Left forelimb (tissue), 1 donor: ENCODE measurements at places on chromosomes 4 and X.

DNA sequence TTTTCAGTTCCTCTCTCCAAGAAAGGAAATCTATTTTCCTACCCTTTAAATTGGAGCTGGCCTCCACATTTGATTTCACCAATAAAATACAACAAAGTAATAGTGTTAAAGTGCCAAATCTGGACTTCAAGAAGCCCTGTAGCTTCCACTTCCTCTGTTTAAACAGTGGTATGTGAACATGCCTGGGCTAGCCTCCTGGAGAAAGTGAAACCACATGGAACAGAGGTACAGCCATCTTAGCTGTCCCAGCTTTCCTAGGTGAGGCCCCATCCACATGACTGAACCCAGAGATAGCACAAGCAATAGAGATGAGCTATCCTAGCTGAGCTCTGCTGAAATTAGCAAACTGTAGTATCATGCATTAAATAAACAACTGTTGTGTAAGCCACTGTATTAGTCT lies 131.8 kb upstream of the VCX start:
- DNase-seq: no peak

GRCh38 chr4:108772402-108772801 lies 9.5 kb upstream of the ETNPPL start:
- DNase-seq: no peak

DNA sequence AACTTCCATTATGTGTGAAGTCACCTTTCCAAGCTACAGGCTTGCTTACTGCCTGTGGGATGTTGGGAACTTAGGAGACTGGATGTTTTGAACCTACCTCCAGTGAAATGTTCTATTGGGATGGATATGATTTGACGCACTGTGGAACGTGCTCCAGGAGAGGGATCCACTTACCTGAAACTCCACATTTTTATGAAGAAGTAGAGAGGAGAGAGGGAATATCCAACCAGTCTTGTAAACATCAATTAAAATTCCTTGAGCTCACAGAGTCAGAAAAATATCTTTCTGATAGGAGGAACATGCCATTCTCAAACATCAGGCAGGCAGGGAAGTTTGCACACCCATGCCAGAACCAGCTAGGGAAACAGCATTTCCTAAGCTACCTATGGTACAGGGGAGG lies 91.1 kb upstream of the MAOA start:
- DNase-seq: no peak

DNA sequence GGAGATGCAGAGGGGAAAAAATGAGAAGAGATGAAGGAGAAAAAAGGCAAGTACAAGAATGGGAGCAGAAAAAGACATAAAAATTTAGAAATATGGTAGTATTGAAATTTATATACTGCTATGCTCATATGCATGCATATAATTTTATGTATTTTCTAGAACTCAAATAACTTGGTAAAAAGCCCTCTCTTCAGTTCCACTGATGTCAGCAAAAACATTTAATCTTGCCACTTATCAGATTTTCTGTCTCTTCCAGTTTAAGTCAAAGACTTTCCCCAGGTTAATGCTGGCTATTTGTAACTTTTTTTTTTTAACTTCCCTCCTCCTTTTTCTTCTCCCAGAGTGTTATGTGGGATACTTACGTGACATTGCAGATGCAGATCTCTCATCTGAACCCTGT lies 617.5 kb upstream of the CPEB2 start:
- DNase-seq: no peak

DNA sequence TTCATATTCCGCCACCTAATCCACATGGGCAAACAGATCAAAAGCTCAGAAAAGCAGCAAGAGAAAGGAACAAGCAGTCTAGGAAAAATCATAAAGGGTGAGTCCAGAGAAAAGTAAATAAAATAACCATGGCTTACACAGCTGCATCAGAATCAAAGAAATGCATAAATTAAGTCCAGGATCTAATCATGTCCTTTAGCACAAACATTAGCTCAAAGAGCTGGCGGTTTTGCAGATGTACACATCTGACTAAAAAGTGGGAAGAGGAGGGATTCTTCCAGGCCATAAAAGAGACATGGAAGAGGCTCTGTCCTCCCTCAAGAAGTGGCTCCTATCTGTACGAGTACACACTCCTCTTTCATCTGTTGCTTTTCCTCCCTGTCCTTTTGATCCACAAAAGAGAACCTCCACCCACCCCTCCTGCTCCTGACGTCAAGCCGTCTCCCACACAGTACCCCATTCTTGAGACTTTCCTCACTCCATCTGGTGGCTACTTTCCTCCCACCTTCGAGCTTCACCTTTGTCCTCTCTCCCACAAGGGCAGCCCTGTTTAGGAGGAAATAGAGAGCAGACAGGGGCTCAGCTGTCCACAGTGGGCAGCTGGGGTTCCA lies 92.5 kb downstream of the RASL11B start:
- DNase-seq: no peak

DNA sequence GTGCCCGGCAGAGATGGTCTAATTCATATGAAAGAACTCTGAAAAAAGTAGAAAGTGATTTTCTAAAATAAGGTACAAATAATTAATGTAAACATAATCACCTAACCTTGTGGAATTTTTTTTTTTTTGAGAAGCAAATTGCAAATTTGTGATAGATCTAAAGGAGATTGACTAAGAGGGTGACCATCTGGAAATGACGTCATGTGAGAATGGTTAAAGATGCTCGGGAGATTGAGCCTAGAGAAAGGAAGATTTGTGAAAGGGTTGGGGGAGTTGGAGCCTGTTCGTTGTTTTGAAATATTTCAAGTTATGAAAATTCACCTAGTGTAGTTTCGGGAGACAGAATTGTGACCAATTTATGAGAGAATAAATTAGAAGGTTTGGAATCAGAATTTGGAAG lies 115.7 kb upstream of the ANK2 start:
- no peak for DNase-seq

DNA sequence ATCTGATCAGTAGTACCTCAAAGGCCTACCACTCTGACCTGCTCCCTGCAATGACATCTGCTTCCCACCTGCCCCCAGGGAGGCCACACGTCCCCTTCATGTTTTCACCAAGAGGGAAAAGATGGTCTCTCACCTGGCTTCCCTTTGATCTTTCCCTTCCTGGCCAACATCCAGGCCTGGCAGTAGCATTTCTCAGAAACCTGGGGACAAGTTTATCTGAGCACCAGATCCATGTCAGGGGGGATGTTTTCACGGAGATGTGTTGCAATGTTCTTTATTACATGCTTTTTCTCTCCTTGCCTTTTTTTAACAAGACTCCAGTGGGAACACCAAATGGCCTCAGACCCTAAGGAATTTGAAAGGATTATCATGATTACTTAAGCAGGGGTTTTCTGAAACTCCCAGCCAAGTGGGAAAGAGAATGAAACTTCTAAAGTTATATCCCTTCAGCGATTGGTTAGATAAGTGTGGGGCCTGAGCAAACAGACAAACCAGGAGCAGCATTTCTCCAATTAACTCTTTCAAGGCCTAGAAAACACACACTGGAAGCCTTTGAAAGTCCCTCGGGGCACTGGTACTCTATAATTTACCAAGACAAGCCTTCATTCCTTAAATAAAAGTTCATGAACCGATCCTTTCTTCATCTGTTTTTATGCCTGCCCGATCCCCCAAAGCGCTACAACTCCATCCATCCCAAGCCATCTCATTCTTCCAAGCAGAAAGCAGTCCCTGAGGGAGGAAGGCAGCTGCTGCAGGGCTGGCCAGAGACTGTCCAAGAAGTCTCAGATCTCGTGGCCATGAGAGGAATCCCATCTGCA lies 94.1 kb downstream of the BCOR start:
- DNase-seq: no peak

GRCh38 chr4:53349091-53349491 lies 16.8 kb downstream of the SCFD2 start:
- no peak for DNase-seq

DNA sequence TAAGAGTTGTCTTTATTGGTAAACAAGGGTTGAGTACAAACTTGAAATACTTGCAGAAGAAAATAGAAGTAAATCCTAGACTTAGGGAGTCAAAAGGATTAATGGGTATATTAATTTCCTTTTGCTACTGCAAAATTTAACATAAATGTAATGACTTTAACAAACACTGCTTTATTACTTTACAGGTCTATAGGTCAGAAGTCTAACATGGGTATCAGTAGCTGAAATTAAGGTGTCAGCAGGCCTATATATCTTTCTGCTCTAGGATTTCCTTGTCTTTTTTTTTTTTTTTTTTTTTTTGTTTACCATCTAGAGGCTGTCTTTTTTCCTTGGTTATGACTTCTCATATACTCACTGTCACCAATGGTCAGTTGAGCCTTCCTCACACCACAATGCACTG lies 220.4 kb downstream of the GRID2 start:
- DNase-seq: no peak

- DNase-seq: no peak
These were observed 96.1 kb downstream of the ARHGAP24 start for GRCh38 chr4:85571008-85571407.

DNA sequence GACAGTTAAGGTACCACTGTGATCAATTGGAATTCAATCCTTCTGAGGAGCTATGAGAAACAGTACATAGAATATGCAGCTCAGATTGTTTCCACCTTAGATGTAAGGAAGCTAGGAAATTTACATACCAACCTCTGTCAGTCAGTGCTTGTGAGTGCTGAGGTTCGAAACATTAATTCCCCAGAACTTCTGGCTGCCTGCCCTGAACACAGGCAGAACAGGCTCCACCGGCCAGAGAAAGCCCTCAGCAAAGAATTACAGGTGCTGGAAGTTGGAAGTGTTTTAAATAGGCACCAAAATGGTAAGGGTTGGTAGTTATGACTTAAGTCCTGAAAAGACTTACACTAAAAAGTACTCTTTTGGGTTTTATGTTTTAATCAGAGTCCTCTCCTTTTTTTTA lies 651.8 kb downstream of the C4orf33 start:
- no peak for DNase-seq

DNA sequence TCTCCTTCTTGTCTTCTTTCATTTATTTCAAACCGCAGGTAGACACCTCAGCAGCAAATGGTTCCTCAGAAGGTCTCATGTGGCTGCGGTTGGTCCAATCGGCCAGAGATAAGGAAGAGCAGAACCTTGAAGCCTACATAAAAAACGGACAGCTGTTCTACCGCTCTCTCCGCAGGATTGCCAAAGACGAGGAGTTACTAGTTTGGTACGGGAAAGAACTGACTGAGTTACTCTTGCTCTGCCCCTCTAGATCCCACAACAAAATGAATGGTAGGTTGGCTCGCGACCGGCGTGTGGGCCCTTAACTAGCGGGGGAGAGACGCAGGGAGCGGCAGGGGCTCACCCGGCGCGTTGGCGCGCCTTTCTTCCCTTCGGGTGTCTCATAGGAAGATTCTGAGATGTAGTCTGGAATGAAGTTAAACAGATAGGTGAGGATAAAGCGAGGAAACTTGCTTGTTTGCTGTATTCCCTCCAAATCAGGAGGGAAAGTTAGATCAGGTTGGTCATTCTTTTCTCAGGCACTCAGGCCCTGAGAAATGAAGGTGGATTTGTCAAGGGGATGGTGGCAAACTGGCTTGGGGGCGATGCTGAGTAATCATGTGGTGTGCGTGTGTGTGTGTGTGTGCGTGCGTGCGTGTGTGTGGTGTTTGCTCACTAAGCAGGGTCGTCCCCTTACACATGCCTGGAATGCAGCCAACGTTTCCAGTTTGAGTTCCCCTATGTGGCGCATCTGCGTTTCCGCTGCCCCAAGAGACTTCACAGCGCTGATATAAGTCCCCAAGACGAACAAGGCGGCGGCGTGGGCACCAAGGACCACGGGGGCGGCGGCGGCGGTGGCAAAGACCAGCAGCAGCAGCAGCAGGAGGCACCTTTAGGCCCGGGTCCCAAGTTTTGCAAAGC lies 4.2 kb downstream of the PRDM8 start:
- DNase-seq: no peak

GRCh38 chr4:77634132-77634785 lies 28.6 kb downstream of the CXCL13 start:
- DNase-seq: no peak

GRCh38 chr4:71162386-71162785 lies 168.9 kb downstream of the DCK start:
- DNase-seq: no peak

DNA sequence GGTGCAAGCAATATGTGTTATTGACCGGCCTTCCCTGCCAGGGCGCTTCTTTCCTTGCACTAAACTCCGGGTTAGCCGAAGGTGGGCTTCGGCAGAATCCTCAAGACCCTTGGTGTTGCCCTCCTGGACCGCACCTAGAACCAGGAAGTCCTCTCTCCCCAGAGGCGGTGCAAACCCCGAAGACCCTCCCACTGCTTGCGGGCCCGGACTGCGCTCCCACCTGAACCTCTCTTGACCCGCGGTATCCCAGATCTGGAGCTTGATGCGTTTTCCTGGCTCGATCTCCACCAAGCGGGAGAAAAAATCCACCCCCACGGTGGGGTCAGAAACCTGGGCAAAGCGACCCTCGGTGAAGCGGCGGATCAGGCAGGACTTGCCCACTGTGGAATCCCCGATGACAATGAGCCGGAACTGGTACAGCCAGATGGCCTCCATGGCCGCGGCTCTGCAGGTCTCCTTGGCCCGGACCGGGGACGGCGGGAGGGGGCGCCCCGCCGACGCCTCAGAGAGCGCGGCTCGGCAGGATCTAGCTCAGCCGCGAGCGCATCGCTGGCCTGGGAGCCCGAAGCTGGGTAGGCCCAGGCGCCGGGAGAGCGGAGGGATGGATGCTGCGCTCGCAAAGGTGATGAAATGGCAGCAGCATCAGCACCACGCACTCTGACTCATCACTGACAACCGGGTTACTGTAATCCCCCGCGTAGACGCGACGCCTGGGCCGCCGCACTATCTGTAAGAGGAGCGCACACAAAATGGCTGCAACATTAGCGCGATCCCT lies at the start of gene RAB39B:
TSS of gene RAB39B (minus strand) at position 638 of the 775 bp plus-strand sequence. CDS start at position 435, 203 bp downstream.
- DNase-seq: peak; percentile 64

DNA sequence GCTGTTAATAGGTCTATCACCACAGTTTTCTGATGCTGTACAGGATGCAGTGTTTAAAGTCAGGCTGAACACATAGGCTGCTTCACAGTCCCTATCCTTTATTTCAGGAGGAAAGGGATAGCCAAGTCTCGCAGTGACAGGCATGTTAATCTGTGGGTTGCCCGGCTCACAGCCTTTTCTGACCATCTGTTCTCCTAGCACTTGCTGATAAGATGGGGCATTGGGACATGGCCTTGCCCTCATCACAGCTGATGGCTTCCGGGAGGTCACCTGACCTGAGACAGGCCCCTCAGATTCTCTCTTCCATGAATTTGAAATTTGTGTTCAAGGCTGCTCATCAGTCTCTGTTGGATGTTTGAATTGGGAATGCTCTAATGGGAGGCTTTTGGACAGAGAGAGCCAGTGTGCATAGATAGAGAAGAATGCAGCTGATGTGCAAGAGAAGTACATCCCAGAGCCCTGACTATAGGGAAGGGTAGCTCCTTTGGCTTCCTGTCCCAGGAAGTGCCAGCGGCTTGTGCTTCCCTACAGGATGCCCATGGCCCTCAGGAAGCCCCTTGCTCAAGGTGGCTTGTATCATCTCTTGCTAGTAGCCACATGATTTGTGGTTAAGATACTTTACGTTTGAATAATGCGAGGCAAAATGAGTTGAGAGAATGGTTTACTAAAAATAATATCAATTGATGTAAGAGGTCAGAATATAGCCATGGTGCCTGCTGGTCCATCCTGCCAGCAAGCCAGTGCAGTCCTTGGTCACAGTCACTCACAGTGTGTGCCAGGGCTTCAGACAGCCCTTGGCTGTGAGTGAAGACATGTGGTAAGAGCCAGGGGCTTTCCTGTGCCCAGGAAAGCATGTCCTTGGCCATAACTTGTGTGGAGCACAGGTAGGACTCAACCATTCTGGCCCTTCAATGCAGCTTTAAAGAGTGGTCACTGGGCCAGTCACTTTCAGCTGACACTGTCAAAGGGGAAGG lies 88.6 kb downstream of the TSPAN7 start:
- DNase-seq: no peak
